Tibial artery (tissue), 4 donors: ENCODE measurements at places on chromosomes 12 and 14.
A peak's percentile ranks its signal among the peaks of the same experiment; 100 is the strongest.

DNA sequence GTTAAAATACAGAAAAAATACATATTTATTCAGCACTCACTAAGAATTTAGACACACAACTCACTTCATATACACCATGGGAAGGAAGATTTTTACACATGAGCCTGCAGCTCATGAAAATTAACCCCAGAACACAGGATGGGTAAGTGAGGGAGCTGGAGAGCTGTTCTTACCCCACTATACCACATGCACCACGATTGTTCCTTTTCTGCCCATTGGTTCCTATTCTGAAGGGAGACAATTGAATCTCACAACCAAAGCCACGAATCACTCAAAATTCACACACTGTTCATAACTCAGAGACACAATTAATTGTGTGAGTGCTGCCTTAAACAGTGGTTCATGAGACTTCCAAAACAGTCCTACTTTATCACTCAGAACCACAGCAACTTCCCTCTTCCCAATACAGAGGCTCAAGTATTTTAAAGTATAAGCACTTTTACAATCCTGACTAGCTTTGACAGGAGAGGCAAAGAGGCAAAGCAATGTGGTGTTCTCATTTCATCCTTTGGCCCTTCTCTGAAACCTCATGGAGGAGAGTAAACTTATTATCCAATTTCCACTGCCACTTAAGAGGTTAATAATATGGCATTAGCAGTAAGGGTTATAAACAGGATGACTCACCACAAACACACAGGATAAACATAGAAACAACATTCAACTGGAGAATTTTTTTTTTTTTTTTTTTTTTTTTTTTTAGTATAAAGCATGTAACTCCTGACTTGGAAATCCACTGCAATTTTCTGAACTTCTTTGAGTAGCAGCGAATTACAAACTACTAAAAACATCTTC is 59.5 kb downstream of the ITPR2 start:
- no peak for DNase-seq

DNA sequence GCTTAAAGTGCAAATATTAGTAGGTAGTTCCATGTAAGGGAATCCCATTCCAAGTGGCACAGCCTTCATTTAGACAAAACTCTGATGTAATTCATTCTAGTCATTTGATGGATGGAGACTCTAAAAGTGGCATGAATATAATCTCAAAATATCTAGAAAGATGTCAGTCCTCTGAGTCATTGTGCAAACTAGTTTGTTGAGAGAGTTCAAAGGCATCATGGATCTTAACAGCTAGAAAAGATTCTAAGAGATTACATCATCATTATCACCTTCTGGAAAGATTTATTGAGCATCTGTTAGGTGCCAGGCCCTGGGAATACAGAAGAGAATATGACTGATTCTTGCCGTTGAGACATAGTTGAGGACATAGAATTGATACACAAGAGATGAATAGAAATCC is 30.7 kb downstream of the CRADD start:
- DNase-seq = no peak

GRCh38 chr14:32023540-32023939 is 53.6 kb upstream of the ARHGAP5 start:
- no peak for DNase-seq

GRCh38 chr12:68428211-68428610 is 96.0 kb upstream of the MDM1 start:
- no peak for DNase-seq

- DNase-seq = peak; percentile 47
Observed at GRCh38 chr14:90630171-90630806, 185.9 kb downstream of the TTC7B start.

DNA sequence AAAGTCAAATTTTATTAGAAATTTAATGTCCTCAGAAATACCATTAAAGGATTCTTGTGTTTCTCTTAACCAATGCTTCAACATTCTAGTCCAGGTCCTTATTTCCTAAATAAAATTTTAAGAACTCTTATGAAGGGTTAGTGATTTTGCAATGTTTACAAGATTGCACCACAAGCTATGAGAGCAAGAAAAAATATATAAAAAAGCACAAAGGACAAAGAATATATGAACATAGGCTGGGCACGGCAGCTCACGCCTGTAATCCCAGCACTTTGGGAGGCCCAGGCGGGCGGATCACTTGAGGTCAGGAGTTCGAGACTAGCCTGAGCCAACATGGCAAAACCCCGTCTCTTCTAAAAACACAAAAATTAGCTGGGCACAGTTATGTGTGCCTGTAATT is 7.7 kb downstream of the RACGAP1 start:
- DNase-seq = no peak

DNA sequence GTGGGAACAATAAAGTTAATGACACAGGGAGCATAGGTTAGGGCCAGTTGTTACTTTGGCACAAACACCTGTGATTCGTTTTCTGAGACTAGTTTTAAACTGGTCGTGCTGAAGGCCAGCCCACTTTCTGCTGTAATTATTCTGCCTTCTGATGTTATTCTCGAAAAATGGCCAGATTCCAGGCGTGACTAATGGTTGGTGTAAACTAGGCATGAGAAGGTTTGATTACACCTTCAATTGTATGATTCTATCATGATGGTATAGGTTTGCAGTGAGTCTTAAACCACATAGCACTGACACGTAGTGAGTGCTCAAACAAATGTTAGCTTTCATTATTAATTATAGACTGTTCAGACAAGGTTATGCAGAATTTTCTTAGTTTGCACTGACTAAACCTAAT is 39.0 kb downstream of the CKB start:
- DNase-seq = no peak

DNA sequence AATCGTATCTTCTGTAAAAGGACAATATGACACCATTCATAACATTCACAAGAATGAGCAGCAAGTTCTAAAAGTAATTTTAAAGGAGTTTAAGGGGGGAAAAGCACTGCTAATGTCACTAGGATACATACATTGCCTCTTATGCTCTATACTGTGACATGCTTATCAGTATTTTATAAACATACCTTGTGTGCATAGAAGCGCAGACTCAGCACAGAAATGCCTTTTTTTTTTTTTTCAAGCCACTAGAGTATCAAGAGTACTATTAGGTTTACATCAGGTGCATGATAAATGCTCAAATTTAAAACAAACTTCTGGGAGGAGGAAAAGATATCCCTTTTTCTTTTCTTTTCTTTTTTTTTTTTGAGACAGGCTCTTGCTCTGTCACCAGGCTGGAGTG is 13.6 kb upstream of the SMARCC2 start:
- DNase-seq = no peak

- peak; percentile 74 for DNase-seq
Observed at GRCh38 chr14:90382491-90383125, 14.2 kb upstream of the CALM1 start.

DNA sequence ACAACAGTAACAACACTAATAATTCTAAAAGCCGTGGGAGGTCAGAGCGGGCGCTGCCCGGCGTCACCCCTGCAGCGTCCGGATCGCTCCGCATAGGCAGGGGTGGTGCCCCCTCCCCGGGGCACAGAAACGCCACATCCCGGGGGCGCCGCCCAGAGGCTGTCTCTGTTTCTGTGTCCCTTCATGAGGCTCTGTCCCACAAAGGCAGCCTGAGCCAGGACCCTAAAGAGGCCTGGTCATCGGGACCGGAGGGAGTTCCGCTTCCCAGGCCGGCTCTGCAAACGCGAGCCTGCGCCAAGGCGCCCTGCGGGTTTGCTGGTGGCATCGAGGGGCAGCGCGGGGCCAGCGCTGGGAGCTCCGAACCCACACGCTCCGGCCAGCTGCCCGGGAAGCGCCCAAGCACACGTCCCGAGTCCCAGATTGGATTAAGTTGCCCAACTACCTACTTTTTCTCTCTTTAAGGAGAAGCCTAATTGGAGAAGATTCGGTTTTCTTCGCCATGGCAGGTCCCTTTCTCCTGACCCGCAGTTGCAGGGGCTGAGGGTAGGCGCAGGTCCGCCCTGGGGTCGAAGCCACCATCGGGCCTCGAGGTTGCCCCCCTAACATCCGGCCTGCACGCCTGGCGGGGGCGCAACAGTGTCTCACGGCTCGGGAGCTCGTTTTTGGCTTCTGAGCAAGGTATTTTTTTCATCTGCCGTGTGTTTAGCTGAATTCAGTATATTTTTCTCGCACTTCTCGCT is 421.7 kb downstream of the VRK1 start:
- DNase-seq = no peak

DNA sequence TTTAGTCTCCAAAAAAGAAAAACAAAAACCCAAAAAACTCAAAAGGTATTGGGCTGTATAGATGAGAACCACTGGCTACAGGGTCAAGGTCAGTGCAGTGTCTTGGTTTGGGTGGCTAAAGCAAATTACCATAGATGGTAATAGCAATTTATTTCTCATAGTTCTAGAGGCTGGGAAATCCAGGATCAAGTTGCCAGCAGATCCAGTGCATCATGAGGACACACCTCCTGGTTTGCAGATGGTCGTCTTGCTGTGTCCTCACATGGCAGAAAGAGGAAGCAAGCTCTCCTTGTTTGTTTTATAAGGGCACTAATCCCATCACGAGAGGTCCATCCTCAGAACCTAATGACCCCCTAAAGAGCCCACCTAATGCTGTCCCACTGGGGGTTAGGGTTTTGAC is 11.2 kb downstream of the COX14 start:
- DNase-seq = no peak

DNA sequence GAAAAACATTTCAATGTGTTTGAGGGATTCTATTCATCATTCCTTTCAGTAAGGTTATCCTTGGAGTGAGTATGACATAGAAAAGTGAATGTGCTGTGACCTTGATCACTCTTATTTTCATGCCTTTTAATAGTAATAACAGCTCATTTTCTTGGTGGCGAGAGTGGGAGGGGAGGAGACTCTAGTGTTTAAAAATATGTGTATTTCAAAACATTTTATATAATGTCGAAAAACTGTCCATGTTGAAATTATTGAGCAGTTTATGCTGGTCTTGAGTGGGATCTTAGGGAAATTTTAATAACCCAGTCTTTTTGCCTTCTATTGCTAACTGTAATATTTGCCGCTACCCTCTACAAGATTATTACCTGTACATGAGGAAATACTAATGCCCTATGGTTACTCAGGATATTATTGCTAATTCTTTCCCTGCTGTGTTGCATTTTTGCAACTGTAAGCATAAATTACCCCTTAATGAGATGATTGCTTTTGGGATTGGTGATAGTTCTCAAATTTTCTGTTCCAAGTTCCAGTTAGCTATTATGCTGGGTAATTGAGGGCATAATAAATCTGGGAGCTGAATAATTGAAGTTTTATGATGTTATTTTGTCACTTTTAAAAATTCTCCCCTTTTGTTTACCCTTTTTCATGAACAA is 21.9 kb downstream of the ATF7IP start:
- no peak for DNase-seq

GRCh38 chr12:111268738-111269572 is 99.9 kb downstream of the PHETA1 start:
- DNase-seq = no peak

DNA sequence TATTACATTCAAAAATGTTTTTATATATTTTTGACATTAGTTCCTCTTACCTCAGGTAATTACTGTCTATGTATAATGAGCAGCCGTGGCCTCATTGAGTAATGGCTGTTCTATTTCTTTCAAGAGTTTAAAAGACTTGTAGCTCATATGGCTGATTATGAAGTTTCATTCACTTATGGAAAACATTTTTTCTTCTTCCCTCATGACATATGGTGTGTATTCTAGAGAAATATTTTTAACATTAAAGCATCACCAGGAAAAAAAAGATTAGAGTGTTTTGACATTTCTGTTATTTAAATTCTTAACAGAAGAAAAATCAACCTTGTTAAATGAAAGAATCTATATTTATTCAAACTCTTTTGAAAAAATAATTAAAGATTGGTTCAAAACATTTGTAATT is 422.4 kb downstream of the TMEM117 start:
- no peak for DNase-seq

DNA sequence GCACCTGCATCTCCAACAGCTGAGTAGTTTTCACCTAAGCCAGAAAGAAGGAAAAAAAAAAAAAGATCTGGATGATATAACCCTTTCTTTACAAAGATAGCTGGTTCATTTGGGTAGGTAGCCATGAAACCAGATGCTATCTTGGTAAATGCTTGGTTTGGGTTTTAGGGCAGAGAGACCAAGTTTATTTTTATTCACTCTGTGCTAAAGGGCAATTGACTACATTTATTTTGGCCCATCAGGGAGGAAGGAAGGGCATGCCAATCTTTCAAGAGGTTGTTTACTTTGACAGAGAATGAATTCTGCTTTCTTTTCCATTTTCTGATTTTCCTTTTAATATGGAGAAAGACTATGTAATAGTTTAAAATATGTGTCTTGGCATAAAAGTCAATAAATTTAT is 91.0 kb downstream of the NTN4 start:
- no peak for DNase-seq

DNA sequence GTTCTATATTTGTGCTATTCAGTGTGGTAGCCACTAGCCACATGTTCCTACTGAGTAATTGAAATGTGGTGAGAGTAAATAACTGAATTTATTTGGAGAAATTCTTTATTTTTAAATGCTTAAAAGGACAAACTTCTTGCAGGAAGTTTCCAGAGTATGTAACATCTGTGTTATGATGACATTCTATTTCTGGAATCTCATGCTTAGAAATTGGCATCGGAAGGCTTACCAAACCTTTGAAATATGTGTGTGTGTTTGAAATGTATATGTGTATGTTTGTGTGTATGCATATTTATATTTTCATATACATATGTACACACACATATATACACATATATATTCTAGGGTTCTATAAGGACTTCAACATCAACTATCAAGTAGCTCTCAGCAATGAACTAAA is 12.4 kb upstream of the WSCD2 start:
- no peak for DNase-seq

DNA sequence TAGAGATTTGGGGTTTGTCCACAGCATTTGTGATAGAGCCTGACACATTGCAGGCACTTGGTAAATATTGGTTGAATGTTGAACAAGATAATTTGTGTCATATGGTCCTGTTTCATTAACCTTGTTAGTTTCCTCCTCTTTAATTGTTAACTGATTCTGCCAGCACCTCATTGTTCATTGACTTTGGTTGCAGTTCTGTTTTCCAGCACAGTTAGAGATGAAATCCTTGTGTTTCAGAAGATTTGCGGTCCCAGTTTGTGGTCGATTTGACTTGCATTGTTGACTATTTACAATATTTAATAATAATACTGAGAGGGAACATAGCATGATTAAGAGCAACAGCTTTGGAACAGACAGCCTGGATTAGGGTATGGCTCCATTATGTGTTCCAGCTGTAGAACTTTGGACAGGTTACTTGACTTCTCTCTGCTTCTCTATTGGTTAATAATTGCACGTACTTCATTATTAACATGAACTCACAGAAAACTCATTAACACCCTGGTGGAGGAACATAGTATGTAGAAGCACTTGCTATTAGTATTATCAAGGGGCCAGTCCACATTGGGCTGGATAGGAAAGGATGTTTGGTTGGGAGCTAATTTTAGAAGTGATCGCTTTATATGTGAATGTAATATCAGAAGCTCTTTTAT is 8.7 kb downstream of the DRAM1 start:
- no peak for DNase-seq

GRCh38 chr12:108753976-108754375 is 22.7 kb upstream of the CORO1C start:
- DNase-seq = no peak

DNA sequence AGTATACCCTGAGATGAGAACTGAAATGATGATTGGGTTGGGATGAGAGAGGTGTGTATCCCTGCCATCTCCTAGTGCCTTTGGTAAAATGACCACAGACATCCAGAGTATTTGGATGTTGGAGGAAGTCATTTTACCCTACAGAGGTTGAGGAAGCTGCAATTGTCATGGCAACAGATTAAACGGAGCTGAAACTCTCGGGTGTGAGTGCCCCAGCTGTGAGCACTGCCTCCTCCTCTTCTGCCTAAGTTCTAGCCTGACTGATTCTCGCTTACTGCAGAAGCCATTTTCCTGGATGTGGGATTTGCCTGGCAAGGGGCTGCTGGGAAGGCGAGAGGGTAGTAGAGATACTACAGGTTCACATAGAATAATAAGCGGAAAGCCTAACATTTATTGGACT is 10.3 kb upstream of the PPP4R4 start:
- no peak for DNase-seq
